Activated B cell treated with CpG ODN at 0.5 μM for 24 hours (primary cell): ENCODE measurements at places on chromosomes 2 and 18. TPM values are rescaled to one million over a fixed set of nuclear protein-coding genes. Genes with fewer than 3 reads are reported as not detected.

ATL2 gene
- total RNA-seq, result 40.0 and 43.2 TPM in 2 replicates

DNA sequence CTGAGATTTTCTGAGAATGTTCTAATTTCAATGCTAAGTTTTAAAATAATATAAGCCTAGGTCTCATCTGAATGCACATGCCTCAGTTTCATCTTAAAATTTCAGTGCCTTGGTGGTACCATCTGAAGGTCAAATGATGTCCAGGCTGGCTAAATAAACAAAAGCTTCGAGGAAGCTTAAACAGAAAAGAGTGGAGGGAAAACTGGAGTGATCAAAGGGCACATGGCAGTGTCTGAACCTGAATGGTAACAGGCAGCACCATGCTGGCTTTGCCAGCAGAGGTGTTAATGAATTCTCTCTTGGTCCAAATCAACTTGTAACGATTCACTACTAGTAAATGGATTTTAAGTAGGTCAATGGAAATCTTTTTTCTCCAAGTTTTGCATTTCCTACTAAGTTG lies 158.4 kb upstream of the MEX3C start:
- no peaks in the 10 kb centered on the region for H3K36me3 ChIP-seq
- H3K27me3 ChIP-seq, result peaks cover 10% of the 10 kb centered on the region
- H3K27ac ChIP-seq, result no peak overlapping the region
- H3K4me3 ChIP-seq, result no peak overlapping the region
- no peaks in the 10 kb centered on the region for H3K4me1 ChIP-seq

GNLY gene
- 1.8 and 2.3 TPM in 2 replicates for total RNA-seq

DNA sequence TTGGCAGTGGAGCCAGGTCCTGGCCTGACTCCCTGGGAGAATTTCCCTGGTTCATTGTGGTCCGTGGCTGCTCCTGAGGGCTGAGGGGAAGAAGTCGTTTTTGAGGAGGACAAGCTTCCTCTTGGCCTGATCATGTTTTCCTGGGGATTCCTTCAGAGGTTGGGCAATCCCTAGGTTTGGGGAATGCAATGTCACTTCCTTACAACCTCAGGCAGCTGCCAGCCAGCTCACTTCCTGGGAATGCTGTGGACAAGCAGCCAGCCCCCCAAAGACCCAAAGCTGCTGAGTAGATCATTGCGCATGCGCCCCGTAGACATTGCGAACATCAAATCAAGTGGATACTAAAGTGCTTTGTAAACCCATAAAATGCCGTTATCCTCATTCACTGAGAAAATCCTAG lies 7.7 kb upstream of the DNMT3A start:
- H3K36me3 ChIP-seq, result no peaks in the 10 kb centered on the region
- H3K4me1 ChIP-seq, result peaks cover 11% of the 10 kb centered on the region
- no peak overlapping the region for H3K4me3 ChIP-seq
- DNase-seq, result no peak
- H3K27ac ChIP-seq, result no peak overlapping the region
